PC-3 (cell line): ENCODE measurements at places on chromosomes 3 and 15. TPM values are rescaled to one million over a fixed set of nuclear protein-coding genes. Genes with fewer than 3 reads are reported as not detected.

DNA sequence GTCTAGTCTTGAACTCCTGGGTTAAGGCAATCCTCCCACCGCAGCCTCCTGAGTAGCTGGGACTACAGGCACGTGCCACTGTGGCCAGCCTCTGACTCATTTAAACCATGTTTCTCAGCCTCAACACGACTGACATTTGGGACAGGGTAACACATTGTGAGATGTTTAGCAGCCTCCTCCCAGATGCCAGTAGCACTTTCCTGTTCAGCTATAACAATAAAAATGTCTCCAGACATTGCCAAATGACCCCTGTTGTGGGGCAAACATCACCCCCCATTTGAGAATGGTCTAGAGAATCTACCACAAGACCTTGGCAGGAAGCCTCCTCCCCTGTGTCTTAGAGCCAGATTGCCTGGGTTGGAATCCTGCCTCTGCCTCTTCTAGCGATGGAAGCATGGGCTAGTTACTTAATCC lies 8.4 kb downstream of the TMEM40 start:
- DNase-seq: peak; percentile 57

Gene HGD
- total RNA-seq: 0.11 and 1.4 TPM in 2 replicates

Gene TNFSF10
- 0.58 and 1.2 TPM in 2 replicates for total RNA-seq

DNA sequence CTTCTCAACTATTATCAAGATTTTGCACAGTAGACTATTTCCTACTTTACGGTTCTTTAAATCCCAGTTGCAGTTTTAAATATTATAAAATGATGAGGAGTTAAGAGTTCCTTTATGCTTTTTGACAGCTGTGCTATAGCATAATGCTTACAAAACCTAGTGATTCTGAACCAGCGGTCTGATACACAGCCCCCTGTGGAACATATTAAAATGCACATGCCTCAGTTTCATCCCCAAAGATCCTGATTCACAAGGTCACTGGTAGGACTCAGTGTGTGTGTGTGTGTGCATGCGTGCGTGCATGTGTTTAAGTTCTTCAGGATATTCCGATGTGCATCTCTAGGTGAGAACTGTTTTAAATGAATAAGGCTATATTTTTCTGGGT lies 330.1 kb upstream of the TPM1 start:
- no peak for DNase-seq

GRCh38 chr3:9552252-9552999 lies 1.2 kb downstream of the LHFPL4 start:
- DNase-seq: peak; percentile 23

- DNase-seq: peak; percentile 50
These were observed 12.4 kb downstream of the DNASE1L3 start for GRCh38 chr3:58198362-58198761.

Gene SCN11A
- not detected in 2 replicates for total RNA-seq

GRCh38 chr15:67836134-67836455 lies 3.8 kb downstream of the RNU6-1 start:
- no peak for DNase-seq

DNA sequence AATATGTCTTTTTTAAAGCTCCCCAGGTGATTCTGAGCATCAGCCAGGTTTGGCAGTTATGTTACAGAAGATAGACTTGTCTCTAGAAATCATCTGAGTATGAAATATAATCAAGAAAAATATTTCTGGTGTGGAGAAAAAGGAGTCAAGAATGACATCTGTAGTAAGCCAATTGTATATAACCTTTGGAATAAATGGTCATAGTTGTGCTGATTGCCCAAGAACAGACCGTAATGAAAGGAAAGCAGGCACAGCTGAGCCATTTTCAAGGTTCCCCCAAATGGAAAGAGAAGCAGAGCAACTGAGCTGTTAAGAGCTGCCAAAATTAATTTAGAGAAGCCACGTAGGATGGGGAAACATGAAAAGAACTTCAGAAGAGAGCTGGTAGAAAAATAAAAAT lies 26.6 kb downstream of the GOLM2 start:
- DNase-seq: no peak

Gene KIF23
- total RNA-seq: 77.3 and 87.0 TPM in 2 replicates

- no peak for DNase-seq
These were observed 119.7 kb upstream of the IGSF10 start for GRCh38 chr3:151580591-151580990.

- DNase-seq: no peak
These were observed 62.3 kb downstream of the NOX5 start for GRCh38 chr15:69076756-69077155.

- DNase-seq: no peak
These were observed 6.4 kb upstream of the ITGB5 start for GRCh38 chr3:124893526-124893925.

DNA sequence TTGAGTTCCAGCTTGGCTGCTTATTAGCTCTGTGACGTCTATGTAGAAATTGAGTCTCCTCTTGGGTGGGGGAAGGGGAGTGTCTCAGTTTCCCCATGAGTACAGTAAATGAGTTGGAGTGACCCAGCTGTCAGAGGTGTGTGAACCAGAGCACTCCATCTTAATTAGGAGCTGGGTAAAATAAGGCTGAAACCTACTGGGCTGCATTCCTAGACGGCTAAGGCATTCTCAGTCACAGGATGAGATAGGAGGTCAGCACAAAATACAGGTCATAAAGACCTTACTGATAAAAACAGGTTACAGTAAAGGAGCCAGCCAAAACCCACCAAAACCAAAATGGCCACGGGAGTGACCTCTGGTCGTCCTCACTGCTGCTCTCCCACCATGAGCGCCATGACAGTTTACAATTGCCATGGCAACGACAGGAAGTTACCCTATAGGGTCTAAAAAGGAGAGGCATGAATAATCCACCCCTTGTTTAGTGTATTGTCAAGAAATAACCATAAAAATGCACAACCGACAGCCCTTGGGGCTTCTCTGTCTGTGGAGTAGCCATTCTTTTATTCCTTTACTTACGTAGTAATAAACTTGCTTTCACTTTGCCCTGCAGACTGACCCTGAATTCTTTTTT lies 222.4 kb downstream of the CACNA2D3 start:
- no peak for DNase-seq

Gene TERC
- total RNA-seq: 544 and 737 TPM in 2 replicates

GRCh38 chr15:33086500-33087121 lies 107.9 kb downstream of the FMN1 start:
- peak; percentile 84 for DNase-seq

- DNase-seq: peak; percentile 96
These were observed 109.1 kb downstream of the LPP start for GRCh38 chr3:188262913-188263683.

Gene CNTN3
- total RNA-seq: not detected in 2 replicates

DNA sequence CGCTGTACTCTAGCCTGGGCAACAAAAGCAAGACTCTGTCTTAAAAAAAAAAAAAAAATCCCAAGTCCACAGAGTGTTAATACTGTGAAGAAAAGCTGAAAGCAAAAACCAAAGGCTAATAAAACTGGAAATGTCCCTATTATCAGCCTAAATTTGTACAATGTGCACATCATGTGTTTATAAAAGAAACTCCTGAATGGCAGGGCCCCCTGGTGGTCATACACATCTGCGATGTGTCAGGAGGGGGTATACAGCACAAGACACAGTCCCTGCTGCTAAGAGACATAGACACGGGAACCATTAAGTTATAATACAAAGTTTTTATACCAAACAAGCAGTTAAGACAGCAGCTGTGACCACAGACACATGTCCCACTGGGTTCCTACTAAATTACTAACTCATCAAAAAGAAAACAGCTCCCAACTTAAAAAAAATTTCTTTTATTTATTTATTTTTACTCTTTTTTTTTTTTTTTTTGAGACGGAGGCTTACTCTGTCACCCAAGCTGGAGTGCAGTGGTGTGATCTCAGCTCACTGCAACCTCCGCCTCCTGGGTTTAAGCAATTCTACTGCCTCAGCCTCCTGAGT lies 31.0 kb downstream of the IDH2 start:
- DNase-seq: peak; percentile 84

DNA sequence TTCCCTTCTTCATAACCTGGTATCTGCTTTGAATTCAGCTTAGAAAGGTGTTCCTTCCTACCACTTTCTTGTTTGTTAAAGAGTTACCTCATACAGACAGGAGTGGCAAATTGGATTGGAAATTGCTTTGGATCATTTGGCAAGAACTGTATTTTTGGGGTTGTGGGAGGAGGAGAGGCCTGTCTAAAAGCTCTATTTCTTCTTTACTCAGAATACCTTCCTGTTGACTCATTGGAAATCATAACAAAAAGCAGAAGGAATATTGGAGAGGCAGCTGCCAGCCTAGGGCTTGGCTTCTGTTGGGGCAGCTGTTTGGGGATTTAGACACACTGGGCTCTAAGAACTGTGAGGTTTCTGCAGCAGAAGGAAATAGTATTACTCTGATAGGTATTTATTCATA lies 14.2 kb downstream of the IQGAP1 start:
- DNase-seq: peak; percentile 92

DNA sequence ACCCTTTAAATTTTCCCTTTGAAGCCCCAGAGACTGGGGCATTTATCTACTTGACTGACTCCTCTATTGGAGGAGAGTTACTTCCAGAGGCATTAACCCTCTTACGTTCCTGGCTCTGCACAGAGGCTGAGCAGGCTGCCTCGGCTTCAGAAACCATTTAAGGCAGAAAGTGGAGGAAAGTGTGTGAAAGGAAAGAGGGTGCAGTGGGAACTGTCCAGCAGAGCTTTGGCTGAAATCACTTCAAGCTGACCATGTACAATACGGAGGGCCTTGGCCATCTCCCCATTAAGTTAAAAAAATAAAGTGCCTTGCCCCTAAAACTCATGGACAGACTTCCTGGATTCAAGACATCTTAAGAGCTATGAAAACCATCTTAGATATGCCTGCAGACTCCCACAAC lies 238.7 kb downstream of the SV2B start:
- peak; percentile 10 for DNase-seq

Gene SLC28A2
- total RNA-seq: not detected in 2 replicates

Gene TRIM59
- total RNA-seq: 25.3 and 26.4 TPM in 2 replicates

DNA sequence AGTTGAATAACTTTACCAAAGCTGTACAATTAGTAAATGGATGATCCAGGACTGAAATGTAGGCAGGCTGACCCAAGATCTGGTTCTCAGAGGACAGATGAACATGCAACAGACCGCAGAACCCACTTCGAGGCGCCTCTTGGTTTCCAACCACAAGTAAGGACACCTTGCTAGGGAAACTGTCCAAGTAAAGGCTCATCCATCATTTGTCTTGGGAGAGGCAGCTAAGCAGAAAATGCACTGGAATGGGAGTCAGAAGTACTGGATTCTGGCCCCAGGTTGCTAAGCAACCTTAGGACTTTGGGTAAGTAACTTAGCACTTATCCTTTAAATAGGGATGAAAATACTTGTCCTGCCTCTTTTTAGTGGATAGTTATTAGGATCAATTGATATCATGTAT lies 366.3 kb upstream of the LRRC3B start:
- no peak for DNase-seq

GRCh38 chr3:124444075-124444474 lies 286.2 kb upstream of the UMPS start:
- DNase-seq: no peak

Gene IL17RC
- 116 and 138 TPM in 2 replicates for total RNA-seq

DNA sequence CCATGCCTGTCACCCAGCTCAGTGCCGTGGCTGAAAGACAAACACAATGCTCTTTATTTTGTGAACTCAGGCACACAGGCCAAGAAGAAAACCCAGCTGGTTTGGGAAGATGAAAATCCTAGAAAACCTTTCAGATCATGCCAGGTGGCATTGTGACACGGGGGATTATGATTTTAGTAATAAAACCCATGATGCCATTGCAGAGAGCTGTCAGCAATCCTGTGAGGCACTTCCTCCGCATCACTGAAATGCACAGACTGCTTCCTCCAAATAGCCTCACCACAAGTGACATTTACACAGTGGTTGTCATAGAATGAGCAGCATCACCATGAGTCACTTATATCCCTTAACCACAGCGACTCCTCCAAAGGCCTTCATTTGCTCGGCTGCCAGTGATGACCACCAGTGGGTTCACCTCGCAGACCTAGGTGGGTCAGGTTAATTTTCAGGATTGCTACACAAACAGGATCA lies 22.7 kb downstream of the ABHD6 start:
- peak; percentile 96 for DNase-seq

Gene MESD
- total RNA-seq: 21.1 and 21.2 TPM in 2 replicates

- DNase-seq: no peak
These were observed 178.3 kb downstream of the KBTBD8 start for GRCh38 chr3:67176396-67176795.

DNA sequence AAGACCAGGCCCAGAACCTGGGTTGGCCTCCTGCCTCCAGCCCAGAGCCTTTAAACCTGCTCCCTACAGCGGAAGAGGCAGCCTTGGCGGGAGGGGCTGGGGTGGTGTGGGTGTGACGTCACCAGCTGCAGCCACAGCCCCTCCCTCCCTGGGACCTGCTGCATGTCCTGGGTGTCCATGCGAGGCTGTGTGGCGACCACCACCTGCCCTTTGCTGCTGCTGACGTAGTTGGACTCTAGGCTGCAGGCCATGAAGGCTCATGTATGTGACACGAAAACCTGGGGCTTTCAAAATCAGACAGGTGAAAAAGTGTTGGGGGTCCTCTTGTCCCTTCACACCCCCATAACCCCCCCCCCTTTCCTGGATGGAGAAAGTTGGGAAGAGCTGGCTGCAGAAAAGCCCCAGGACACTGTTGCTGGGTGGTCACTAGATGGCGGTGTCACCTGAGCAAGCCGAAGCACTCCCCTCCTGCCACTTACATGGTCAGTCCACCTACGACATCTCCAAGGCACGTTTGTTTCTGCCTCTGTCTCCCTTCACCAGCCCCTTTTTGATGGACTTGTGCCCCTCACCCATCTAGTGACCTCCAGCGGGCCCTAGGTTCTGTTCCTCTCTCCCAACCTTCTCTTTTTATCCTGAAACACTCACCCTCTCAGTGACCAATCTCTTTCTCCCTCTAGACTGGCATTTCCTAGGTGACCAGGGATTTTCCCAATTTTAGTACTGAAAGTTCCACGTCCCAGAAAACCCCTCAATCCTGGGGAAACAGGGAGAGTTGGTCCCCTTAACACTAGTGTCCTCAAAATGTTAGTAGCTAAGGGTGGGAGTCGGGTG lies 35.2 kb downstream of the SLC6A20 start:
- peak; percentile 69 for DNase-seq

GRCh38 chr15:101676921-101677329 lies 24.7 kb upstream of the TM2D3 start:
- DNase-seq: no peak

Gene MUSTN1
- total RNA-seq: 0.66 and 0.69 TPM in 2 replicates

Gene TMEM207
- not detected in 2 replicates for total RNA-seq

DNA sequence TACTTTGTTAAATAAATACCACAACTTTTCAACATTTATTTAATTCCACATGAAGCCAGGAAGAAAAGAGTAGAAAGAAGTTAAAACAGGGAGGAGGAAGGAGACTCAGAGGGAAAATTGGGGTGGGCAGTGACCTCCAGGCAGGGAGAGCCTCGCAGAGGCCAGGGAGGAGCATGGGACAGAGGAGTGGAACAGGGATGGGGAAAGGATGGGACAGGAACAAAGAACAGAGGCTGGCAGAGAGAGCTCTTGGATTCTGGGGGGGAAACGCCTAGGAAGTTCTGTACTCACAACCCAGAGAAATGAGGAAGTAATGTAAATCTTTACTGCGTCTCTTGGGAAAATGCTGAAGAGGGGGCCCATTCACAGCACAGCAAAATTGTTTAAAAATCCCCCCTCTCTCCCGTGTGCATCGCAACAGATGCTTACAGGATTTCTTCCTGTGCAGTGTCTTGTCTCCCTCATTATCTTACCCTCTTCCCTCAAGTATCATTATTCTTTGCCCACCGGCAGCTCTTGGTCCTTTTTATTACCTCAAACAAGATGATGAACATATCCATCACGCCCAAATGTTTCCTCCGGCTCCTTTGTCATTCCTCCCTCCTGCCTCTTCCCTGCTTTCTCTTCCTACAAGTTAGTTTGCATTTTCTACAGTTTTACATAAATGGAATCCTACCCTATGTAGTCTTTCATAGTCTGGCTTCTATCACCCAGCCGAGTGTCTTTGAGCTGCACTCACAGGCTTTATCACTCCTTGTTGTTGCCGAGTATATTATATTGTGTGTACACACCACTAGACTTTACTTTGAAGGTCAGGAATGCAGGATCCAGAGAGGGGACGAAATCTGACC lies 65.5 kb downstream of the ARHGAP31 start:
- DNase-seq: no peak
